ENCODE measurements at places on chromosomes 3 and 15. TPM values are rescaled to one million over a fixed set of nuclear protein-coding genes. Genes with fewer than 3 reads are reported as not detected.

The DOCK3 gene
- 4.2 TPM for total RNA-seq

The C3orf62 gene
- 3.4 TPM for total RNA-seq

The HRG gene
- not detected for total RNA-seq

The ADCY5 gene
- total RNA-seq: not detected

The SLC28A1 gene
- not detected for total RNA-seq

The TRH gene
- total RNA-seq: not detected

The SECISBP2L gene
- 19.6 TPM for total RNA-seq

The AMT gene
- 2.5 TPM for total RNA-seq

The SGO1 gene
- total RNA-seq: 25.6 TPM

- peaks cover 31% of the 10 kb centered on the region for H3K36me3 ChIP-seq
- H3K27ac ChIP-seq: peak overlapping the region; percentile 90
- no peaks in the 10 kb centered on the region for H3K27me3 ChIP-seq
- H3K4me1 ChIP-seq: peaks cover 93% of the 10 kb centered on the region
- peak; percentile 81 for DNase-seq
Measured at GRCh38 chr3:71421820-71422566, 161.5 kb downstream of the FOXP1 start.

- H3K4me1 ChIP-seq: no peaks in the 10 kb centered on the region
- no peaks in the 10 kb centered on the region for H3K36me3 ChIP-seq
- DNase-seq: no peak
Measured at GRCh38 chr3:25246913-25247312, 181.2 kb upstream of the RARB start.

- no peak overlapping the region for H3K4me3 ChIP-seq
- H3K36me3 ChIP-seq: no peaks in the 10 kb centered on the region
- H3K4me1 ChIP-seq: no peaks in the 10 kb centered on the region
- no peak overlapping the region for H3K27ac ChIP-seq
Measured at GRCh38 chr3:17840651-17841050, 98.2 kb upstream of the TBC1D5 start.

GRCh38 chr3:190064112-190064511 lies 56.6 kb downstream of the P3H2 start:
- no peaks in the 10 kb centered on the region for H3K4me1 ChIP-seq
- peaks cover 12% of the 10 kb centered on the region for H3K27me3 ChIP-seq
- no peak for DNase-seq

GRCh38 chr3:146024260-146024659 lies 136.7 kb downstream of the PLOD2 start:
- no peak for DNase-seq
- H3K4me3 ChIP-seq: no peak overlapping the region
- H3K27me3 ChIP-seq: no peaks in the 10 kb centered on the region

GRCh38 chr15:24269166-24269571 lies 406.4 kb upstream of the NPAP1 start:
- no peaks in the 10 kb centered on the region for H3K4me1 ChIP-seq
- no peaks in the 10 kb centered on the region for H3K36me3 ChIP-seq
- no peaks in the 10 kb centered on the region for H3K27me3 ChIP-seq
- DNase-seq: no peak

DNA sequence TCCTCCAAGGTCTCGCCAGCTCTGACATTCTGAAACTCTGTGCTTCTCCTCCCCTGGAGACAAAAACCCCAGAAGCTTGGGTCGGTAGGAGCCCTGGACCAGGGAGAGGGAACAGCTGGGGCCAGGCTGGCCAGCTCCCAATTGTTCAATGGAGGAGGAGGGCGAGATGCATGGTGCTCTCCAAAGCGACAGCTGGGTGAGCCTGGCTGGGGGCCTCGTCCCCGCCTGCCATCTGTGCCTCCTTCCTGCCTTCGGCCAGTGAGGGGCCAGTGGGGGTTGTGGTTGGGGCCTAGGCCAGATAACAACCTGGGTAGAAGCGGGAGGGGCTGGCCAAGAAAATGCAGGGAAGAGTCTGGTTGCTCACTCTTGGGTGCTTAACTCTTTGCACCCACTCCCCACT lies 79.4 kb downstream of the CORO2B start:
- no peak overlapping the region for H3K27ac ChIP-seq
- DNase-seq: no peak
- H3K36me3 ChIP-seq: no peaks in the 10 kb centered on the region
- H3K27me3 ChIP-seq: no peaks in the 10 kb centered on the region
- no peaks in the 10 kb centered on the region for H3K4me1 ChIP-seq

- H3K27me3 ChIP-seq: no peaks in the 10 kb centered on the region
- DNase-seq: no peak
Measured at GRCh38 chr3:106139826-106140225, 271.0 kb upstream of the CBLB start.

DNA sequence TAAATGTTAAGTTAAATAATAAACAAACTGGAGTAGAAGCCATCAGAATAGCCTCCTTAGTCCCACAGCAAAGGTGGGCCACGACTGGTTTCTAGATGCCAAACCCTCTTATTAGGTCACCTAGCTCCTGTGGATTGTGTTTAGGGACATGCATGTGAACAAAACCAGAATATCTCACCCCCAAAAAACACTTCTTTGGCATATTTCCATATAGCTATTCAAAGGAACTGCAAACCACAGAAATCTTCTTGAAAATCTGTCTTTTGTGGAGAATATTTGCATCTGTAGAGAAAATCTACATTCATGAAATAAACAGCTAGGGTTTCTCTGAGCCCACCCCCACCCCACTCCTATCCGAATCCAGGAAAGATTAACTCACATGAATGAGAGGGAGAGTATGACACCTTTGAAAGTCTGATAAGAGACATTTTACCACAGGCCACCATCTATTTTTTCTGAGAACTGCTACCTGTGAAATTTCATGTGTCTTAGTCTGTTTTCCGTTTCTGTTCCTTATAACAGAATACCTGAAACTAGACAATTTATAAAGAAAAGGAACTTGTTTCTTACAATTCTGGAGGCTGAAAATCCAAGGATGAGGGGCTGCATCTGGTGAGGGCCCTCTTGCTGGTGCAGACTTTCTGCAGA lies 159.4 kb downstream of the NEK10 start:
- no peaks in the 10 kb centered on the region for H3K36me3 ChIP-seq
- no peak for DNase-seq
- no peak overlapping the region for H3K27ac ChIP-seq
- H3K27me3 ChIP-seq: peaks cover 1% of the 10 kb centered on the region
- no peak overlapping the region for H3K4me3 ChIP-seq

- H3K27ac ChIP-seq: peak overlapping the region; percentile 93
- DNase-seq: no peak
- H3K4me3 ChIP-seq: peak overlapping the region; percentile 86
- no peaks in the 10 kb centered on the region for H3K36me3 ChIP-seq
- H3K27me3 ChIP-seq: no peaks in the 10 kb centered on the region
Measured at GRCh38 chr3:172038798-172039435, 461 bp upstream of the FNDC3B start.

- no peaks in the 10 kb centered on the region for H3K36me3 ChIP-seq
- H3K4me1 ChIP-seq: no peaks in the 10 kb centered on the region
- no peak for DNase-seq
- no peak overlapping the region for H3K4me3 ChIP-seq
- H3K27me3 ChIP-seq: no peaks in the 10 kb centered on the region
- H3K27ac ChIP-seq: no peak overlapping the region
Measured at GRCh38 chr3:41318520-41318919, 119.2 kb downstream of the CTNNB1 start.

Measured in activated CD8-positive, alpha-beta T cell treated with anti-CD3 and anti-CD28 coated beads for 36 hours (primary cell).